ENCODE measurements at places on chromosomes 5 and 9.

DNA sequence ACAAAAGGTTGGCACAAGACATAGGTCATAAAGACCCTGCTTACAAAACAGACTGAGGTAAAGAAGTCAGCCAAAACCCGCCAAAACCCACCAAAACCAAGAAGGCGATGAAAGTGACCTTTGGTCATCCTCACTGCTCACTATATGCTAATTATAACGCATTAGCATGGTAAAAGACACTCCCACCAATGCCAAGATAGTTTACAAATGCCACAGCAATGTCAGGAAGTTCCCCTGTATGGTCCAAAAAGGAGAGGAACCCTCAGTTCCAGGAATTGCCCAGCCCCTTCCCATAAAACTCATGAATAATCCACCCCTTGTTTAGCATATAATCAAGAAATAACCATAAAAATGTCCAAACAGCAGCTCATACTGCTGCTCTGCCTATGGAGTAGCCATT, 27.7 kb downstream of the MLLT3 start:
- no peak for DNase-seq

GRCh38 chr5:56986626-56986947, 34.7 kb upstream of the MIER3 start:
- DNase-seq, result no peak

DNA sequence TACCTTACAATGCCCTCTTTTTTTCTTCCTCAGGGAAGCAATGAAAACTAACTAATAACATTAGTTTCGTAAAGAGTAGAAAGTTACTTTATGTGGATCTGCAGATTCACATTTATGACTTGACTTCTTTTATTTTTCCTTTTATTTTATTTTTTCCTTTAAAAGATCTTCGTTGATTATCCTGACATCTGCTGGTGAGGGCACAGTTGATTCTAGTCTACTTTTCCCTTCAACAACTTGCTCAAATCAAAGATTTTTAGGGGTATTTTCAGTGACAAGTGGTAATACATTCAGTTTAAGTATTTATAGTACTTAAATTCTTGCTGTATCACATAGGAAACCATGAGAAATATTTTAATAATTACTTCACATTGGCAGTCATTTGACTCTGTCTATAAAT, 4.9 kb downstream of the EDIL3 start:
- DNase-seq, result no peak

GRCh38 chr5:37037840-37038239, 161.3 kb downstream of the NIPBL start:
- DNase-seq, result no peak

DNA sequence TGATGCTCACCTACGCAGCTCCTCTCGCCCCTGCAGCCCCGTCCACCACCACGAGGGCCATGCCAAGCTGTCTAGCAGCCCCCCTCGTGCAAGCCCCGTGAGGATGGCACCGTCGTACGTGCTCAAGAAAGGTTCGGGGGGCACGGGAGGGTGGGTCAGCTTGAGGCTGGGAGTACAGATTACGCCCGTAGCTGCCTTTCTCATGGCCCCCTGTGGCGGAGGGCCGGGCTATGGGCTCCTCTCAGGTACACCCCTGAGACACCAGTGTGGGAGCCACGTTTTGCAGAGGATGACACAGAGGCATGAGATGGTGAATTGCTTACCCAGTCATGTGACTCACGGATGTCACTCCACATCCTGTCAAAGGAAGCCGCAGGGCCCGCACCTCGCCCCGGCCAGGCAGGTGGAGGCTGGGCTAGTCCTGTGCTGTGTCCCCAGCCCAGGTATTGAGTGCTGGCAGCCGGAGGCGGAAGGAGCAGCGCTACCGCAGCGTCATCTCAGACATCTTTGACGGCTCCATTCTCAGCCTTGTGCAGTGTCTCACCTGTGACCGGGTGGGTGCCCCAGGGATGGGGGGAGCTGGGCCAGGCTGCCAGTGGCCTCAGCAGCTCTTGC, 33.7 kb downstream of the USP20 start:
- no peak for DNase-seq

DNA sequence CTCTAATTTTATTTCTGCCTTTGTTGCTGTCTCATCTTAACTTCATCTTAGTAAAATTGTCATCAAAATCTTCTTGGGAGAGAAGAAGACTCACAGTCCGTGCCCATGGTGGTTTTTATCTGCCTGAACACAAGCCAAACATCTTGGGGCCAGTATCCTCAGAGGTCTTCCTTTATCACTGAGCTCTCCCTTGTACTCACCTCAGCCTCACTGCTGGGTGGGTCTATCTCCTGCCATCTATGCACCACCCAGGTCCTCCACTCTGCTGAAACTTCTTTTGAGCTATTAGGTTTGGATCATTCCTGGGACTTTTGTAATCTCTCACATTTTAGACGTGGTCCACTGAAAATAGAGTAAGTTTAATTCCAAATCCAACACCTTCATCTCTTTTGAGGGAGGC, 116.3 kb upstream of the EPB41L4A start:
- no peak for DNase-seq

DNA sequence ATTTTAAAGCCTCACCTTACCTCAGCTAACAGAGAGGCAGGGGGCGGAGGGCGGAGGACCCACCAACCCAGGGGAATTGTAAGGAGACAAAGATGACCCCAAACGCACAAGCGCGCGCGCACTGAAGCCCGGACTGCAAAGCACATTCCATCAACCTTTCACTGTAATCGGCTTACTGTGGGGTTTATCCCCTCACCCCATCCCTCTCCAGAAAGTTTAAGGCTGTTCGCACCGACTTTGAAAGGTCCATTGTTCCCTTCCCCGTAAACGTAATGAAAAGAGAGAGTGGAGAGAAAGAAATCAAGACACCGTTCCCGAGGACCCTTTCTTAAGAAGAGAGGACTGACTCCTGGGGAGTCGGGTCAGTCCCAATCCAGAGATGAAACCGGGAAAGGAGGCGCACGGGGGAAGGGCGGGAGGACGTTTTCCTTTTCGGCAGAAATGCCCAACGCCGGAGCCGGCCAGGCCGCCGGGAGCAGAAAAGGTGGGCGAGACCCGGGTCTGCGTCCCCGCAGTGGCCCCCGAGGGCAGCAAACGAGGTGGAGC, 464 bp downstream of the CEMIP2 start:
- peak; percentile 24 for DNase-seq

DNA sequence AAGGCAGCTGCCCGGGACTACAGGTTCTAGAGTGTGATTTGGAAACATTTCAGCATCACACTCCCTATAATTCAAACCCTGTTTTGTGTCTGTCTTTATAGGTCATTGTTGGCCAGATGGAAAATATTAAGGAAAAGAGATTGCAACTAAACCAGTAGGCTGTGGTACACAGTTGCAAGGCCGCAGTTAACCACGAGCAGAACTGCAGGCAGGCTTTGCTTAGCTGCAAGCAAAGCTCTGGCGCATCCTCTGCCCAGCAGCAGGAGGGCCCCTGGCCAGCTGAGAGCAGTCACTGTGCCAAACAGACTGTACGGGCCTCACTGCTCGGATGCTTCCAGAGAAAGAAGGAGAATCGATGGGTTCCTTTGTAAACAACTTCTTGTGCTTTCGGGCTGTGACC, 204.5 kb downstream of the DENND1A start:
- peak; percentile 65 for DNase-seq

DNA sequence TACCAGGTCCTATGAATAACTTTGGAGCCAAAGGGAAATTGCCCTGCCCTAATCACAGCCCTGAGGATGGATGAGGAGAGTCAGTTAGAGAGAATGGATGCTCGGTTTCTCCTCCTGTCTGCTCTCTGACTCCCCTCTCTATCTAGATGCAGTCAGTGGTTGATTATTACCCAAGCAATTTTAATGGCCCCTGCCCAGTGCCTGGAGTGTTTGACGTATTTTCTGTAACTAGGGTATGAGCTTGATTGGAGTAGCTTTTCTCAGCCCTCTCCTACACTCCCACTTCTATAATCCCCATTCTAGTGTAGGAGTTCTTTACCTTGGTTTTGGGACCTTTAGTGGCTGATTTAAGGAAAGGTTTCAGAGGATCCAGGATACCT, 60.4 kb downstream of the DOCK2 start:
- no peak for DNase-seq

- DNase-seq, result no peak
These were observed 525.8 kb downstream of the AGTPBP1 start for GRCh38 chr9:85215961-85216360.

GRCh38 chr9:83677596-83677995, 30.2 kb downstream of the UBQLN1 start:
- DNase-seq, result no peak

GRCh38 chr9:94869415-94869843, 142.9 kb downstream of the AOPEP start:
- no peak for DNase-seq

- peak; percentile 3 for DNase-seq
These were observed 92.0 kb downstream of the SV2C start for GRCh38 chr5:76175051-76175666.

DNA sequence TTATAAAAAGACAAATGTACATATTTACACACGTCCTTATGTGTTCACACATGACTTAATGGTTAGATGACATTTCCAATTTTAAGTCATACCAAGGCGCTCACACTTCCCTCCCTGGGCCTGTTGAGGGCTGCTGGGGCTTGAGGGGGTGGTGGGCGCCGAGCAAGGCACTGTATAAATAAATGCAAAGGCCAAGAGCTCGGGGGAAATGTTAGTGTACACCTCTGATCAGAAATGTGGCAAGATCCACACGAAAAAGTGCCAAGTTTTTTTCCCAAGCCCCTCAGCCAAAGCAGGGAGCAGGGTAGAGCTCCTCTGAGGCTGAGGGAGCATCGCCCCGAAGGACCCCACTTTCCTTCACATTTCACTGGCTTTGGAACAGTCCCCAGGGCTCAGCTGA, 7.5 kb downstream of the IRF1 start:
- DNase-seq, result no peak

DNA sequence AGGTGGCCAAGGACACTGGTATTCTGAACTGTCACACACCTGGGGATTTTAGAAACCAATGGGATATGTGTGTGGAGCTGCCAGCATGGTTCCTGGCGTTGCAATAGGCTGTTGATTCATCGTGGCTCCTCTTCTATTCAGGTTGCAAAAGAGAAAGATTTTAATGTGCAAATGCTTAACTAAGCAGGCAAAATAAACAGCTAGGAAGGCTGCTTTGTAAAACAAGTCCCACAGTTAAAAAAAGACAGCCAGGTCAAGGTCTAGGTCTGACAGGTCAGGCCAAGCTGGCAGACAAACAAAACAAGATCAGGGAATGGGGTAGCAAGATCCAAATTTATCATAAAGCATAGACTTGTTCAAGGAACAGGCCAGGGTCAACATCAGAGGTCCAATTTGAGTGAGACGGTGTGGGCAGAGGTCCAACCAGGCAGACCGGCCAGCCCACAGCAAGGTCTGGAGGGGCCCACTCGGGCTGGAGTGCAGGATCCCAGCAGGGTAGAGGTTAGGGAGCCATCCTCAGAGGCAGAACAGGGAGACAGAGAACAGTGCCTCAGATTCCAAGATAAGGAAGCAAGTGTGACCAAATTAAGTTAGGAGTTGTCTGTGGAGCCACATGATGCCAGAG, 45.6 kb downstream of the SUB1 start:
- DNase-seq, result no peak

- no peak for DNase-seq
These were observed 291.3 kb downstream of the ADGRV1 start for GRCh38 chr5:90849939-90850338.

All from cerebellum (tissue), 4 donors.